ENCODE measurements at places on chromosomes 16 and 17. TPM values are rescaled to one million over a fixed set of nuclear protein-coding genes. Genes with fewer than 3 reads are reported as not detected.

DNA sequence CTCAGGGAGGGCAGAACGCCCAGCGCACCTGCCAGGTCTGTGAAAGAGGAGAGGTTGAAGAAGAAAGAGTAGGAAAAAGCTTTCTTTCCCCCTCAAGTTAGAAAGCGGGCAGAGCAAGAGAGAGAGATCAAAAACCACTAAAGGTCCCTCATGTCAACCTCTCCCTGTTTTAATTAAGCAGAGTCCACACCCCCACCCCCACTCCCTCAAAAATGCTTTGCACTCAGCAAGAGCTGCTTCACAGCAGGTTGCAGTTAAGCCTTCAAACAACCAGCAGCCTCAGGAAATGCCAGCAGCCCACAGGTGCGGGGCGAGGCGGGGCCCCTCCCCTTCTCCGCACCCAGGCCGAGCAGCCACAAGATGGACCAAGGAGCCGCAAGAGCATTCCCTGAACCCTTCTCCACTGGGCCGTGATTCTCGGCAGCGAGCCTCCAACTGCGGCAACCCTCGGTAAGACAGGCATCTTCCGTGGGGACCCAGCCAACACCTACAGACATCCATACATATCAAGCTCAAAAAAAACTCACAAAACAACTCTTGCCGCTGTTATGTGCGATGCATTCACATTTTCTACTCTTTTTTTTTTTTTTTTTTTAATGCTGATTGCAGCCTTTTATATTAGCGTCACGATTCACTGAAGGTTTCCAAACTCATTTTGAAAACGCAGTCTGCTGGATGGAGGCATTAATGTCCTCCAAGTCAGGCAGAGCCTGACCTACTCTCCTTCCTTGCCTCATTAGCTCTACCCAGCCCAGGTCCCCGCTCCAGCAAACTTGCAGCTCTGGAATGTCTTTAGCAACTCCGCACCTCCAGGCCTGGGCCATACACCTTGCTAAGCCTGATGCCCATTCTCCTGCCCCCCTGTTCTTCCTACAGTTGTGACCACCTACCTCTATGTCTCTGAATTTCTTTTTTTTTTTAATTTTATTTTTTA, 66.1 kb downstream of the AXIN2 start:
- no peaks in the 10 kb centered on the region for H3K36me3 ChIP-seq
- no peaks in the 10 kb centered on the region for H3K4me1 ChIP-seq
- DNase-seq: peak; percentile 77
- no peak overlapping the region for H3K27ac ChIP-seq
- H3K4me3 ChIP-seq: peak overlapping the region; percentile 30
- H3K27me3 ChIP-seq: no peaks in the 10 kb centered on the region

GRCh38 chr17:37211136-37211535, 164.6 kb upstream of the C17orf78 start:
- H3K4me1 ChIP-seq: no peaks in the 10 kb centered on the region
- no peak for DNase-seq
- H3K4me3 ChIP-seq: no peak overlapping the region
- no peaks in the 10 kb centered on the region for H3K36me3 ChIP-seq

- no peaks in the 10 kb centered on the region for H3K27me3 ChIP-seq
- peaks cover 3% of the 10 kb centered on the region for H3K36me3 ChIP-seq
- DNase-seq: peak; percentile 76
- H3K4me3 ChIP-seq: no peak overlapping the region
- H3K27ac ChIP-seq: no peak overlapping the region
Observed at GRCh38 chr16:85072947-85073346, 39.3 kb downstream of the CIBAR2 start.

GRCh38 chr17:64213995-64214811, 48.9 kb downstream of the TEX2 start:
- H3K27me3 ChIP-seq: no peaks in the 10 kb centered on the region
- H3K4me3 ChIP-seq: no peak overlapping the region
- H3K4me1 ChIP-seq: no peaks in the 10 kb centered on the region
- peaks cover 3% of the 10 kb centered on the region for H3K36me3 ChIP-seq
- H3K27ac ChIP-seq: no peak overlapping the region
- peak; percentile 29 for DNase-seq

GRCh38 chr16:58421059-58421458, 28.8 kb downstream of the GINS3 start:
- no peaks in the 10 kb centered on the region for H3K4me1 ChIP-seq
- DNase-seq: no peak
- no peak overlapping the region for H3K4me3 ChIP-seq
- no peaks in the 10 kb centered on the region for H3K36me3 ChIP-seq
- no peaks in the 10 kb centered on the region for H3K27me3 ChIP-seq
- H3K27ac ChIP-seq: no peak overlapping the region

- no peaks in the 10 kb centered on the region for H3K27me3 ChIP-seq
- H3K36me3 ChIP-seq: no peaks in the 10 kb centered on the region
- no peak overlapping the region for H3K27ac ChIP-seq
- DNase-seq: no peak
- peaks cover 3% of the 10 kb centered on the region for H3K4me1 ChIP-seq
- no peak overlapping the region for H3K4me3 ChIP-seq
Observed at GRCh38 chr17:75553295-75554110, 28.0 kb downstream of the LLGL2 start.

- no peak overlapping the region for H3K4me3 ChIP-seq
- DNase-seq: no peak
- no peaks in the 10 kb centered on the region for H3K27me3 ChIP-seq
Observed at GRCh38 chr17:56638591-56639051, 45.1 kb downstream of the NOG start.

GRCh38 chr17:7515911-7516610, 31.9 kb downstream of the POLR2A start:
- no peak overlapping the region for H3K4me3 ChIP-seq
- no peak for DNase-seq
- no peaks in the 10 kb centered on the region for H3K27me3 ChIP-seq
- H3K27ac ChIP-seq: no peak overlapping the region
- H3K36me3 ChIP-seq: peaks cover 29% of the 10 kb centered on the region
- H3K4me1 ChIP-seq: no peaks in the 10 kb centered on the region

DNA sequence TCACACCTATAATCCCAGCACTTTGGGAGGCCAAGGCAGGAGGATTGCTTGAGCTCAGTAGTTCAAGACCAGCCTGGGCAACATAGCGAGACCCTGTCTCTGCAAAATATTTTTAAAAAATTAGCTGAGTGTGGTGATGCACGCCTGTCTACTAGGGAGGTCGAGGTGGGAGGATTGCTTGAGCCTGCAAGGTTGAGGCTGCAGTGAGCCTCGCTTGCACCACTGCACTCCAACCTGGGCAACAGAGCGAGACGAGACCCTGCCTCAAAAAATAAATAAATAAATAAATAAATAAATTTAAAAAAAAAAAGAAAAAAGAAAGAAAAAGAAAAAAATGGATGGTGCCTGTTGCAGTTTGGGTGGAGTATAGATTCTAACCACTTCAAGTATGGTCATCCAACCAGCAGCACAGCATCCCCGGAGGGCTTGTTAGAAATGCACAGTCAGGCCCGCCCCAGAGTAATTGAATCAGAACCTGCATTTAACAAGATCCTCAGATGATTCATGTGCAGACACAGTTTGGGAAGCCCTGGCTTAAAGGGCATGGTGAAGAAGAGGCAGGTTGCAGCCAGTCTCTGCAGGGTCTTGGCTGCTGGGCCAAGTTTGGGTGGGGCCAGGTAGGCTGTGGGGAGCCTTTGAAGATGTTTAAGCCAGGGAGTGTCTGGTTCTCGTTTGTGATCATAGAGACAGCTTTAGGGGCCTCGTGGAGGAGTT, 40.8 kb downstream of the MRC2 start:
- no peak overlapping the region for H3K4me3 ChIP-seq
- no peaks in the 10 kb centered on the region for H3K27me3 ChIP-seq
- H3K27ac ChIP-seq: no peak overlapping the region
- H3K36me3 ChIP-seq: no peaks in the 10 kb centered on the region

GRCh38 chr17:81120149-81120484, 45.2 kb upstream of the PVALEF start:
- H3K4me1 ChIP-seq: peaks cover 7% of the 10 kb centered on the region
- H3K27me3 ChIP-seq: no peaks in the 10 kb centered on the region
- H3K27ac ChIP-seq: no peak overlapping the region
- no peak overlapping the region for H3K4me3 ChIP-seq
- DNase-seq: no peak

- H3K27ac ChIP-seq: no peak overlapping the region
- no peaks in the 10 kb centered on the region for H3K36me3 ChIP-seq
- no peak overlapping the region for H3K4me3 ChIP-seq
- no peak for DNase-seq
- no peaks in the 10 kb centered on the region for H3K27me3 ChIP-seq
Observed at GRCh38 chr17:49859991-49860953, 12.4 kb upstream of the TAC4 start.

- H3K36me3 ChIP-seq: no peaks in the 10 kb centered on the region
- no peaks in the 10 kb centered on the region for H3K4me1 ChIP-seq
- H3K4me3 ChIP-seq: no peak overlapping the region
- no peaks in the 10 kb centered on the region for H3K27me3 ChIP-seq
- no peak overlapping the region for H3K27ac ChIP-seq
Observed at GRCh38 chr16:29664091-29664921, 1.3 kb downstream of the SPN start.

DNA sequence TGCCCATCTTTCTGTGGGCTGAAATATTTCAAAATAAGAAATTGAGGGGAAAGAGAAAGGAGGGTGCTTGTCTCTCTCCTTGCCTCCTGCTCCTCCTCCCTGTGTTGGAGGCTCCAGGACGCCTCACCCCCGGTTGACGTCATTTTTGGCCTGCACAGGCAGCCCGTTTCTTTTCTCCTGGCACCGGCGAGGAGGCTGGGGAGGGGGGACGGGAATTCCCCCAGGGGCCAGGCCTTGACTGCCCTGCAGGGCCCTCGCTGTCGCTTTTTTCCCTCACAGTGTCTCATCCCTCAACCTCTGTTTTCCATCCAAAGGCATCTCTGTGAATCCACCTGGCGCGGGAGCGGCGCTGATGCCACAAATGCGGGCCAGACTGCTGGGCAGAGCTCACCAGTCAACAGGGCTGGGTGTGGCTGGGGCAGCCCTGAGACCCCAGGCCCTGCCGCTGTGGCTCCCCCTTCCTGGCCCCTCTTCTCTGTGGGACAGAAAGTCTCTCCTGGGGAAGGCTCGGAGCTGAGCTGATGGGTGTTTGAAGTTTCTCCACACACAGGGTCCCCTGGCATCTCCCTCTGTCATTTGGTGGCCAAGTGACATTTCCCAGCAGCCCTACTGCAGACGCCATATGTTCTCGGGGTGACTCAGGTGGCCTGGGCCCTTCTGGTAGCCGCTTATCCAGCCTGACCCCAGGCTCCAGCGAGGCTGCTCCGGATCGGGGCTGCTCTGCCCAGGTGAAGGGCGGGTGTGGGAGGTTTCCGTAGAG, 16.0 kb downstream of the CENPX start:
- H3K27me3 ChIP-seq: no peaks in the 10 kb centered on the region
- H3K4me1 ChIP-seq: no peaks in the 10 kb centered on the region
- no peaks in the 10 kb centered on the region for H3K36me3 ChIP-seq
- no peak for DNase-seq

GRCh38 chr17:27531469-27531961, 75.3 kb downstream of the KSR1 start:
- H3K27ac ChIP-seq: peak overlapping the region; percentile 24
- no peak for DNase-seq
- H3K27me3 ChIP-seq: no peaks in the 10 kb centered on the region
- peaks cover 21% of the 10 kb centered on the region for H3K4me1 ChIP-seq
- no peaks in the 10 kb centered on the region for H3K36me3 ChIP-seq

- H3K27ac ChIP-seq: no peak overlapping the region
- H3K4me1 ChIP-seq: peaks cover 11% of the 10 kb centered on the region
- H3K27me3 ChIP-seq: no peaks in the 10 kb centered on the region
- no peaks in the 10 kb centered on the region for H3K36me3 ChIP-seq
- DNase-seq: no peak
- no peak overlapping the region for H3K4me3 ChIP-seq
Observed at GRCh38 chr16:87970186-87970585, 19.0 kb downstream of the BANP start.

DNA sequence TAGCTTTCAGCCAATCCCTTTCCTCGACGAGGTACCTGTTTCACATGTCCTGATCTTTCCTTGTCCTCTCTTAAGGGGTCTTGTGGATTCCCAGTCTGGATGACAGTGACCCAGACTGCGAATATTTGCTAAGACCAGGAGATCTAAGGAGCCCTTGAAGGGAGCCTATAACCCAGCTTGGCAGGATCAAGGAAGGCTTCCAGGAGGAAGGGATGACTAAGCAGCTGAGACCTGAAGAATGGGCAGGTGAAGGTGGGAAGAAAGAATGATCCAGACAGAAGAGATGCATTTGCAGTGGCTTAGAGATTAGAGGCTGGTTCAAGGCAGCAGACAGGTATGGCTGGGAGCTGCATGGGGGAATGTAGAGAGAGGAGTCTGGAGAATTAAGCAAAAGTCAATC, 1.9 kb upstream of the PDK2 start:
- no peaks in the 10 kb centered on the region for H3K4me1 ChIP-seq
- H3K27ac ChIP-seq: no peak overlapping the region
- H3K4me3 ChIP-seq: no peak overlapping the region

GRCh38 chr16:9650284-9650683, 531.9 kb downstream of the GRIN2A start:
- DNase-seq: no peak
- H3K4me1 ChIP-seq: peaks cover 12% of the 10 kb centered on the region
- no peaks in the 10 kb centered on the region for H3K36me3 ChIP-seq
- H3K4me3 ChIP-seq: no peak overlapping the region
- H3K27ac ChIP-seq: no peak overlapping the region

- H3K27ac ChIP-seq: no peak overlapping the region
- H3K4me3 ChIP-seq: no peak overlapping the region
- H3K4me1 ChIP-seq: no peaks in the 10 kb centered on the region
- DNase-seq: no peak
- no peaks in the 10 kb centered on the region for H3K27me3 ChIP-seq
Observed at GRCh38 chr17:80751070-80751945, 206.7 kb downstream of the RPTOR start.

GRCh38 chr16:81612351-81613163, 166.5 kb upstream of the PLCG2 start:
- H3K36me3 ChIP-seq: peaks cover 3% of the 10 kb centered on the region
- DNase-seq: no peak
- H3K4me1 ChIP-seq: peaks cover 28% of the 10 kb centered on the region
- no peak overlapping the region for H3K4me3 ChIP-seq
- H3K27ac ChIP-seq: peak overlapping the region; percentile 85

DNA sequence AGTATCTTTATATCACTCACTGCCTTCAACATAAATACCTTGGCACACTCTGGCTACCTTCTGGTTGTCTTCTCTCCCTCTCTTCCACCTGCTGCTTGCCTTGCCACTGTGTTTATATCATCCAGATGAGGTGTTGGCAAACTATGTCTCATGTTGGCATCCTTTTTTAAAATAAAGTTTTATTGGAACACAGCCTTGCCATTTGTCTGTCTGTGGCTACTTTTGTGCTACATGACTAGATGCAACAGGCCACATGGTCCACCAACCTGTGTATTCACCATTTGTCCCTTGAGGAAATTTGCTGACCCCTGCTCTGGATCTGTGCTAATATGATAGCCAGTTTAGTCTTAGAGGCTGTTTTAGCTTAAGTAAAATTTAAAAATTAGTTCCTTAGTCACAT, 36.8 kb downstream of the NSRP1 start:
- no peaks in the 10 kb centered on the region for H3K27me3 ChIP-seq
- H3K4me1 ChIP-seq: no peaks in the 10 kb centered on the region
- H3K36me3 ChIP-seq: no peaks in the 10 kb centered on the region

- H3K36me3 ChIP-seq: no peaks in the 10 kb centered on the region
- H3K4me1 ChIP-seq: no peaks in the 10 kb centered on the region
- no peak overlapping the region for H3K4me3 ChIP-seq
- no peak overlapping the region for H3K27ac ChIP-seq
Observed at GRCh38 chr16:77822661-77823060, 34.3 kb downstream of the VAT1L start.

The DPEP2 gene
- 3.1 TPM for total RNA-seq

The NRN1L gene
- 1.1 TPM for total RNA-seq

The MYO1D gene
- 99.9 TPM for total RNA-seq

The KRT9 gene
- not detected for total RNA-seq

The NPIPB4 gene
- total RNA-seq: 188 TPM

The CORO6 gene
- 5.9 TPM for total RNA-seq

The TRAF7 gene
- total RNA-seq: 66.8 TPM

The IRX5 gene
- total RNA-seq: 22.3 TPM

Data from kidney (tissue), 22 donors.